GM03348 (cell line): ENCODE measurements at places on chromosomes 7 and 10.

DNA sequence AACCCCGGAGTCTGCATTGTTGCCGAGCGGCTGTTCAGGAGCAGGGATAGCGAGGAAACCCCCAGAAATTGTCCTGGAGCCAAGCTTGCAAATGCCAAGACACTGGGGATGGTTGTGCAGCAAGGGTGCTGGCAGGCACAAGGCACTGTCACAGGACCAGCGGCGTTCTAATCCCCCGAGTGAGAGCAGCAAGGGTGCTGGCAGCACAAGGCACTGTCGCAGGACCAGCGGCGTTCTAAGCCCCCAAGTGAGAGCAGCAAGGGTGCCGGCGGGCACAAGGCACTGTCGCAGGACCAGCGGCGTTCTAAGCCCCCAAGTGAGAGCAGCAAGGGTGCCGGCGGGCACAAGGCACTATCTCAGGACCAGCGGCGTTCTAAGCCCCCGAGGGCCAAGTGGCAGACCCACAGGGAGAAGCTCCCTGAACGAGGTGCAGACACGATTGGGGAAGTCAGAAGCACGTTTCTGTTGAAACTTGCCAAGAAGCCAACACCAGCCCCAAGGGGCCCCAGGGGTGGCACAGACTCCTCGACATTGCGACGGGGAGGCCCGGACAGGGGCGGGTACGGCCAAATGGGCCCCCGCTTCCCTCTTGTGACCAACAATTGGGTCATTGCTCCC is 40.4 kb upstream of the INPP5A start:
- DNase-seq: no peak

DNA sequence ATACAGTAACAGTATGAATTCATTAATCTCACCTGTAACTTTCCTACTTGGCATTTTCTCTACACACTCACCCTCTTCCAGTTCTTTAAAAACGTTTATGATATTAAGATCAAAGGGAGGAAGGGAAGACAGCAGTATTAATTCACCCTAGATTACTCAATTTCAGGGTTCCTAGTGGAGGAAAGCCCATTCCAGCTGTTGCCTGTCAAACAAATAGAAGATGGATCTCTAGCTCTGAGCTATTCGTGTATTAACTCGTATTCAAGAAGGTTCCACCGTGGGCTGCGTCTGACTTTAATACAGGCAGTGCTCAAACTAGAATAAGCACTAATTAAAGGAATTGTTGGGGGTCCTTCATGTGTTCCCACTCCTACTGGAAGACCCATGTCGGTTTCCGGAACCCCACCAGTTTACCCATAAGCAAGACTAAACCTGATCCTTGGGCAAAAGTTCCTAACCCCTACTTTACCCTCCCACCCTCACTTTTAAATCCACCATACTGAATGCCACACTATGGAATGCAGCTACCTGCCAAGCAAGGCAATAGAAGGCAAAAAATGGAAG is 2.1 kb downstream of the NANOS1 start:
- no peak for DNase-seq

GRCh38 chr10:73910401-73910763 is 550 bp upstream of the PLAU start:
- no peak for DNase-seq

- no peak for DNase-seq
Measured at GRCh38 chr7:70886547-70886946, 245.4 kb upstream of the GALNT17 start.

DNA sequence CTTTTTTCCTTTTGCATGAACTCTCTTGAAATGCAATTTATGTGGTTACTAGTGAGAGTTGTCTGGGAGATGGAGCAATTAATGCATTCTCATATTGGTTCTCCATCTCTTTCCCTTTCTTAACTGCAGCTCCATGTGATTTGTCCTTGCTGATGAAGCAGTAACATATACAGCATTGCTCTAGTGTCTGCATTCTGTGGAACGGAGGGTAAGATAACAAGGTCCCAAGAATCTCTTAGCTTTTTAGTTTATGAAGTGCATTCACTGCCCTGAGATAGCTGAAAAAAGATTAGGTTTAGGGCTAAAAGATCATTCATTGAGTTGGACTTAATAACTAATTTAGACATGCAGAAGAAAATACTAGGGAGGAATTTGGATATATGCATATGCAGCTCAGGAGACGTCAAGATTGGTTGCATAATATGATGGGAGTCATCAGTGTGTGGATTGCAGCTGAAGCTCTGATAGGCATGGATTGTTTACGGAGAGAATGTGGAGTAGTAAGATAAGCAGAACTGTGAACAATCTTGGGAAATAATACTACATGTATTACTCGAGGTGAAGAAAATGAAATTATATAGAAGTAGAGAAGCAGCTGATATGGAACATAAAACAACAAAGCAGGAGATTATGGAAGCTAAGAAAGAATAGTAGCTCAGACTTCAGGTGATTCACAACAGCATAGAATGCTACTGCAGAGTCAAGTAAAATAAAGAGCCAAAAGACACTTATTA is 404.7 kb downstream of the ARL4A start:
- no peak for DNase-seq

- DNase-seq: no peak
Measured at GRCh38 chr10:7405637-7406036, 5.2 kb downstream of the SFMBT2 start.

- no peak for DNase-seq
Measured at GRCh38 chr7:114110666-114111065, 191.9 kb upstream of the PPP1R3A start.

DNA sequence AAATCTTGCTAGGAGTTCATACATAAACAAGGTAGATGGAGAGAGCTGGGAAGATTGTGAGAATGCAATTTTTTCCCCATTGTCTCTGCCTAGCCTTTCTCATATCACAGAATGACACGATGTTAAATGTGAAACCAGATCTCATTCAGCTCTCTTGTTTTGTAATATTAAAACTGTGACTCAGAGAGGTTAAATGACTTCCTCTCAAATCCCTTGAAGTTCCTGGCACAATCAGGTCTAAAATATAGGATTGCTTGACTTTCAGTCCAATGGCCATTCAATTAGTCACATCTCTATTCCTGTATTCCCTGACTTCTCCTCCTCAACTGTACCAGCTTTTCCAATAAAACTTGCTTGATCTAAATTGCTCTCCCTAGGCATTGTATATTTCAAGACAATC is 3.1 kb downstream of the ANKRD22 start:
- DNase-seq: peak; percentile 49
